Stimulated activated CD4-positive, alpha-beta T cell treated with anti-CD3 and anti-CD28 coated beads, Interleukin-12 subunit alpha, Interleukin-12 subunit beta, amount 100 ng/mL, for 24 hours (primary cell): ENCODE measurements at places on chromosomes 12 and 14.

DNA sequence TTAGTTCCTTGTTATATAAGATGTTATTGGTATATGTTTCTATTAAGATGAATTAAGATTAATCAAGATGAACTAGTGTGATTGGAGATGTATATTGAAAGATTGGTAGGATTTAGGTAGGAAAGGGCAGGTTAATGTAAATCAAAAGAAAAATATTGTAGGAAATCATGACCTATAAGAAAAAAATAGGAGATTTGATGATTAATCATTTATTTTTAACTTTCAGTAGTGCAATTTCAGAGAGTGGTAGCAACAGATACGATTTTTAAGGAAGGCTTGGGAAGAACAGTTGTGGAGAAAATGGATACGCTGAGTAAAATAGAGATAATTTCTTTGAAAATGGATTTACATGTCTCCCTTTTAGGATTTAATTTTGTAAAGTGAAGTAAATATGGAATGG, 73.7 kb downstream of the MON2 start:
- no peak for DNase-seq

GRCh38 chr14:99819514-99819913, 26.3 kb downstream of the EML1 start:
- DNase-seq, result no peak

- no peak for DNase-seq
Observed at GRCh38 chr14:95699412-95699811, 13.2 kb downstream of the TCL1B start.

- DNase-seq, result no peak
Observed at GRCh38 chr12:120656008-120656407, 15.6 kb downstream of the CABP1 start.

DNA sequence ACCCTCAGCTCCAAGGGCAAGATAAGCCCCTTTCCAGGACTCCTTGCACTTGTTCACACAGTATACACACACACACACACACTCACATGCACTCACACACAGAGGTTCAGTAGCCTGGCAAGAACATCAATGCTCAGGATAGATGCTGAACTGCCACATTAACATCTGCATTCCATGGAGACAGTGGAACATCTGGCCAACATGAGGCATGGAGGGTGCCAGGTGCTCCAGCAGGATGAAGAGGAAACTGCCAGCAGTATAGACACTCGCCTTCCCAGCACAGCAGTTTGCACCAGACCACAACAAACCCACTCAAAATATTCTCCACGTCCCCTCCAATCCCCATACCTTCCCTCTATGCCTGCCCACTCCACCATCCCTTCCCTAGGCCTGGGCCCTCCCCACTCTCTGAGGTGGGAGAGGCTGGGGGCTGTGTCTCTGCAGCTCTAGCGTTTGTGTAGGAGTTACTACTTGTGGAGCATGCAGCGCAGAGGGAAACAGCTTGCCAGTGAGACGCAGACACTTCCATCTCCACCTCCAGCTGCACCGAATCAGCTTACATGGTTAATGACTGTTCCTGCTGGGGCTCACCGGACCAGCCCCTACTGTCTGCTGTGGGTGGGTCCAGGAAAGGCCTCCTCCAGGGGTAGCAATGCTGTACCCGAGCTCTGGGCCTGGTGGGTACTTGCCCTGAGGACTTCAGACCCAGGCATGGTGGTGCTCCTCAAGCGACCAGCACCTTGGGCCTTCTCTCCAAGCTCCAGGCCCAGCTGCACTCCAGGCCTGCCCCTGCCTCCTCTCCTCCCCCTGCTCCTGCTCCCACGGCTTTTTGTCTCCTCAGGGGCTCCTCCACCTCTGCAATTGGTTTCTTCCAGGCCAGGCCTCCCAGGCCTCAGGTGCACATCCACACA, 18.6 kb upstream of the PLEKHG3 start:
- DNase-seq, result no peak

DNA sequence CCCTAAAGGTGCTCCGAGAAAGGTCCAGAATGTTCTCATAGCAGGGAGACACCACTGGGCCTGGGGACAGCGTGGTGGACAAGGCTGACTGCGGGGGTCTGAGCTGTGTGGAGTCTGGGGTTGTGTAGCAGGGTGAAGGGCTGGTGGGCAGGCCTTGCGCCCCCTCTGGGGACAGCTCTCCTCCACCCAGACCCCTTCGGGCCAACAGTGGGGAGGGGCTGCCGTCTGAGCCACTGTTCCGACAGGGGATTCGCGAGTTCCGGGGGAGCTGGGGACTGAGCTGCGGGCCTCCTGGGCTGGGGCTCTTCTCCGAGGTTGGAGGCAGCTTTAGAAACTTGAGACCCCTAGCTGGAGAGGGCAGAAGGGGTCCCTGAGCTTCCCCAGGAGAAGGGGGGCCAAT, 32.1 kb downstream of the NCKAP5L start:
- DNase-seq, result no peak

- no peak for DNase-seq
Observed at GRCh38 chr14:24368212-24368561, 203 bp downstream of the NFATC4 start.

DNA sequence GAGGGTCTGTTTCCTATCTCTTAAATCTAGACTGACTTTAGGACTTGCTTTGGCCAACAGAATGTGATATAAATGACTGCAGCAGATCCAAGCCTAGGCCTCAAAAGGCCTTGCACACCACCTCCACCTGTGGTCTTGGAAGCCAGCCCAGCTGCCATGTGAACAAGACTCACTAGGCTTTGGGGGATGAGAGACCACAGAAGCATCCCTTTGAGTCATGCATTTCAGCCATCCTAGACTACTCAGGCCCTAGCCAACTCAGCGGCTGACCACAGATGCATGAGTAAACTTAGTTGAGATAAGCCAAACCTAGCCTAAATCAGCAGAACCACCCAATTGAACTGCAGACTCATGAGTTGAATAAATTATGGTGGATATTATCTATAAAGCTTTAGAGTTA, 87.7 kb downstream of the KCNH5 start:
- no peak for DNase-seq

DNA sequence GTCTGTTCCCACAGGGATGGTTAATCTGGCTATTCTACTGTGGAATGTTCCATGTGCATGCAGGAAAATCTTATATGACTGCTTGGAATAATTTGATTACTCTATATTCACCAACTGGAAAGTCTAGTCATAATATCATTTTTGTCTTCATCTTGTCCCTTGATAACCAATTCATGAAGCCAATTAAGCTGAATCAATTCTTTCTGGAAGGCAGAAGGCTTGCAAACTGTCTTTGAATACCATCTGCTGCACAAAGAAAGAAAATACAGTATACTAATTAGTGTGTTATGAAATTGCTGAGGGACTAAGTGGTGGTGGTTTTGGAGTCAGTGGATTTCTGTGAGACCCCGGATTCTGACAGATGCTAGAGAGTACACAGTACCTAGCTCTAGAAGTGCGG, 546.5 kb upstream of the MIS18BP1 start:
- DNase-seq, result no peak

DNA sequence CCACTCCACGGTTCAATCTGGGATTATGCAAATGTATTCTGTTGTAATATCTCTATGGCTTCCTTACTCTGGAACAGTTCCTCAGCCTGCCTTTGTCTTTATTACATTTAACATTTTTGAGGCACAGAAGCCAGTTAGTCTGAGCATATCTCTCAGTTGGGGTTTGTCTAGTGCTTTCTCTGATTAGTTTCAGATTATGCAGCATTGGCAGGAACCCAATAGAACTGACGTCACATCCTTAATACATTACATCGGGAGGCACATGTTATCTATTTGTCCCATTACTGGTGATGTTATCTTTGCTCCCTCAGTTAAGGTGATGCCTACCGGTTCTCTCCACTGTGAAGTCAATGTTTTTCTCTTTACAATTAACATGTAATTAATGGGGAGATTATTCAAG, 62.4 kb downstream of the PPM1A start:
- DNase-seq, result no peak
